ENCODE measurements at places on chromosomes 4 and X.

- DNase-seq: no peak
These were observed 182.0 kb downstream of the ZNF330 start for GRCh38 chr4:141402712-141403111.

DNA sequence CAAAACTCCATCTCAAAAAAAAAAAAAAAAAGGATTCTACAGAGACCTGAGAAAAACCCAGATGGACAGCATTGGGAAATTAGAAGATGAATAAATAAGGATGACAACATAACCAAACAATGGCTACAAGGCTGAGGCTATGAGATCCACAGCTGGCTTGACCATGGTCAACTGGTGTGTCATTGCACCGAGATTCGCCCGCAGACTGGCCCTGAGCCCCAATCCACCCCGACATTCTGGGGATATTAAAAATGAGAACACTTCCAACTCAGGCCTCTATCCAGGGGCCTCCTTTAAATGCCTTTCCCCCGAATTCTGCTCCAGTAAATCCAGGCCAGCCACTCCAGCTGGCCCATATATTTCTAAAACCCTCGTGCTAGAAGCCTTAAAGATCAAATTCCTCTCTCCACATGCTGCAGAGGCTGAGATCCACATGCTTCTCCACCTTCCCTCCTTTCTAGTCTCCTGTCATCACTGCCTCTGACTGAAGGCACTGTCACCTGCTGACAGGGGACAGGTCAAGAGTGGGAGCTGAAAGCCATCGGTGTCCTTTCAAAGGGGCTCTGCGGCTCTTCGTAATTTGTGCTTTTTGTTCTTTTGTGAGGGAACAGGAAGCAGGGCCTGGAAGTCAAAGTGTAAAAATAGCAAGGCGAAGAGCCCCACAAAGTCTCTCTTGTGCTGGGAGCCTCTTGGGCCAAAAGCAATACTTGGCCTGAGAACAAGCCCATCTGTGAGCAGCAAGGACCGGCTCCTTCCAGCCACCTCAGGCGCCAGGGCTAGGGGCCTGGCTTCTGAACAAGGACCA is 203.7 kb downstream of the NSUN7 start:
- DNase-seq: no peak

DNA sequence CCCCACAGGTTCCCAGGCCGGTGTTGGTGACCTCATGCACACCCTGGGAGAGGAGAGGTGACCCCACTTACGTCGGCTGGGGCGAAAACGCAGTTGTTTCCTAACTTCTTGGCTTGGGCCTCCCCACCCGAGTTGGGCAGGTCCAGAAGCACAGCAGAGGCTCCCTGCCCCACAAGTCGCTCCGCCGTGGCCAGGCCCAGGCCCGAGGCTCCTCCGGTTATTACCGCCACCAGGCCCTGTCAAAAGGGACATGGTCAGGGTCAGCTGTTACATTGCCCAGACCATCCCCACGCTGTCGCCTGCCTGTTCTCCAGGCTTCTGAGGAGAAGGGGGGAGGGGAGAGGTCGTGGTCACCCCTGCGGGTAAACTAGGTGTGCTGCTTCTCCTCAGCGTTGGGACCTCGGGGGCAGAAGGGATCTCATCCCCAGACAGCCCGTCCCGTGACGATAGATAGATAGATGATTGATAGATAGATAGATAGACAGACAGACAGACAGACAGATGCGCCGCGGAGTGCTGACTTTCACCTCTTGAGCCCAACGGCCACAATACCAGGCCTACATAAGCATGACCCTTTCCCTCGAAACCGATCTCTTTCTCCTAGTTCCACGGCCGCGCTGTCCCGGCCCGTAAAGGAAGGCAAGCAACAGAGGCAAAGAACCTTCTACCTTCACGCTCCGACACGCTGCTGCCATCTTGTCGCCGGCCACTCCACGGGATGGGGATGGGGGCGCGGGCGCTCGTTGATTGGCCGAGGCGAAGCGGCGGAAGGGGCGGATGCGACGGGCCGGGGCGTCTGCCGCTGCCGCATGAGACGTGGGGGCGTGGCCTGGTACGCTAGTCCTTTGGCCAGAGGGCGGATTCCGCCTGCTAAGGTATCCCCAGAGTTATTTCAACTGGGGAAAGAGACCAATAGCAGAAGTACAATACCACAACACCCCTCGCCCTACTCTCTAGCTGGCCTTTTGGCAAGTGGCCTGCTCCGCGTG is at the start of gene HSD17B10:
HSD17B10 (minus strand) TSS at position 720 of the 989 bp plus-strand sequence; CDS start at position 695, 25 bp downstream.
- peak; percentile 85 for DNase-seq

GRCh38 chrX:140504371-140505324 is at the start of gene SOX3:
TSS of gene SOX3 (minus strand) at chrX:140505069. CDS start at chrX:140505060, 9 bp downstream.
- DNase-seq: no peak

DNA sequence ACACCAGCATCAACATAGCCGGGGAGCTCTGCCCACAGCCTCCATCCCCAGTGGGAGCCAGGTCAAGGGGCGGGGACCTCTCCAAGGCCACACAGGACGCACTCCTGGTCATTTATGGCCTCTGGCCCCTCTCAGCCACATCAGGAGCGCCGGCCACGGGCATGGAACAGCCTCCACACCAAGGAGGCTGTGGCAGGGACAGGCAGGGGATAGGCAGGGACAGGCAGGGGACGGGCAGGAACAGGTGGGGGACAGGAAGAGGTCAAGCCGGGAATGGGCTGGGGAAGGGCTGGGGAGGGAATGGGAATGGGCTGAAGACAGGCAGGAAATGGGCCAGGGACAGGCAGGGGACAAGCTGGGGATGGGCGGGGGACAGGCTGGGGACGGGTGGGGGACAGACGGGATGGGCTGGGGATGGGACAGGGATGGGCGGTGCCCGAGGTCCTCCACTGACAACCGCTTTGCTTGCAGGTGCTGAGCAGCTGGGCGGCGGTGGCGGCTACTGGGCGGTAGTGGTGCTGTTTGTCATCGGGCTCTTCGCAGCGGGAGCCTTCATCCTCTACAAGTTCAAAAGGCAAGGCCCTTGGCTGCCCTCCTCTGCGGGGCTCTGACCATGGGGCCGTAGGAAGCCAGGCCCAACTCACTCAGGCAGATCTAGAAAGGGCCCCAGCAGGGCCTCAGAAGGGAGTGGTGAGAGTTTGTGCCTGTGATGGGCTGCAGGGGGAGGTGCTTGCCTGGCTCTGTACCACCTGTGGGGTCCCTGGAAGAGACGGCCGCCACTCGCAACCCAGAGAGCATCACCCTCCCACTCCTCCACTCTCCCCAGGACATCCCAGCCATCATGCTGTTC is 205.6 kb downstream of the AFAP1 start:
- DNase-seq: no peak

DNA sequence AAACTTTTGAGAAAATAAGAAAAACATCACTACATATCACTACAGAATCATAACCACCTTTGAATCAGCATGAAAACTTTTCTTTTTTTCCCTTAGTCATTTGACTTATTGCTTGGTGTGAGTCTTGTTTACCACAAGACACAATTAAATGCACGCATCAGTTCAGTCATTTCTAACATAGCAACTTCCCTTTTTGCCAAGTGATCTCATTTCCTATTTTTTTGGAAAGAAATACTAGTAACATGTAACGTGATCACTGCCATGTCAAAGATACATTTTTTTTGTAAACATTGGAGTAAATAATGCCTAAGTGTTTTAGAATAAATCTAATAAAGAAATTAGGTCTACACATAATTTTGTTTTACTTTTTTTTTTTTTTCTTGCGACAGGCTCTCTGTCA is 5.1 kb upstream of the CXCL8 start:
- no peak for DNase-seq

DNA sequence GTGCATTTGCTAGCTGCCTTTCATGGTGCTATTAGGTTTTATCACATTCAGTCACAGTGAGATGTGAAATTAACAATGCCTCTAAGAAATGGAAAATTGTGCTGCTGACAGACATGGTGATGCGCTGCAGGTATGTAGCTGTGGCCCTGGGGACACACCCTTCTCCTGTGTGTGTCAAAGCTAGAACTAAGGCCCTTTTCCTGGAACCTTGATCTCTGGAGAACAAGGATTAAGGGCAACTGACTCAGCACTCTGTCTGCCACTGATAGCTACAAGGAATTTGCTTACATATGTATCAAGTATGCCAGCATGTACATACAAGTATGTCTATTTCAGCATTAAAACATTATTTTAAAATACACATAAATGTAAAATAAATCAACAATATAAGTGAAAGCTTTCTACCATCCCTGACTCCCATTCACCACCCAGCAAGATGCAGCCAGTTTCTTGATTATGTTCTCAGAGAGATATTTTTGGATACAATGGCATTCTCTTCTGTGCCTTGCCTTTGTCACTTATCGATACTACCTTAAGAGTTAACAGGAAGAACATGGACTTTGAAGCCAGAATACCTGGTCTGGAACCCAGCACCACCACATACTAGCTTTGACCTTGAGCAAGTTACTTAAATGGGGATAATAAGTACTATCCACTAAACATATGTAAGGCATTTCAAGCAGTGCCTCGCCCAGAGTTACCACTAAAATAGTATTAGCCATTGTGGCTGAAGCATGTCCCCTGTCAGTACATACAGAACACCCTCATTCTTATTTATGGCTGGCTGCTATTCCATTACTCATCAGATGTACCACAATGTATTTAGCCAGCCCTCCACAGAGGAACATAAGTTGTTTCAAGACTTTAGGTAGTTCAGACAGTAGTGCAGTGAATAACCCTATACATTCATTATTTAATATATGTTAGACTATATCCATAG is 68.5 kb downstream of the NPNT start:
- no peak for DNase-seq

- DNase-seq: no peak
These were observed 118.0 kb upstream of the ATP6AP2 start for GRCh38 chrX:40462795-40463194.

- DNase-seq: no peak
These were observed 313.7 kb upstream of the SMIM31 start for GRCh38 chr4:164440199-164440598.

DNA sequence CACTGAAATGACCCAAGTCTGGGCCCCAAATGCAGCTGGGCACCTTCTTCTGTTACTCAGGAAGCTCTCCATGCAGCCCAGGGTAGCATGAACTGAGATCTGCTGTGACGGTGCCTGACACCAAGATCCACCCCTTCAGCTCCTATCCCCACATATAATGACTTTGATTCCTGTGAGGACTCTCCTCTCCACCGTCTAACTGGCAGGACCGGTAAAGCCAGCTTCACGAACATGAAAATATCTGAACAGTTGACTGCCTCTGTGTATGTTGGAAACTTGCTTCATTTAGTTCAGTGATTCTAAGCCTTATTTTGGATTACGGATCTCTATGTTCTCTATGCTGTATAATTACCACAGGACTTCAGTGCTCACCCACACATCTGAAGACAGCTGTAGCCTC is 115.5 kb upstream of the TMEM150C start:
- no peak for DNase-seq

Data from activated naive CD4-positive, alpha-beta T cell treated with anti-CD3 and anti-CD28 coated beads, Interleukin-2, amount 50 U/mL, for 72 hours (primary cell).